LNCaP clone FGC (cell line): ENCODE measurements at places on chromosomes 6 and 20.
A peak's percentile ranks its signal among the peaks of the same experiment; 100 is the strongest.

- no peak for DNase-seq
These were observed 37.6 kb downstream of the RRBP1 start for GRCh38 chr20:17644451-17644850.

GRCh38 chr20:41178904-41179432 lies 41.6 kb downstream of the PLCG1 start:
- no peak for DNase-seq

DNA sequence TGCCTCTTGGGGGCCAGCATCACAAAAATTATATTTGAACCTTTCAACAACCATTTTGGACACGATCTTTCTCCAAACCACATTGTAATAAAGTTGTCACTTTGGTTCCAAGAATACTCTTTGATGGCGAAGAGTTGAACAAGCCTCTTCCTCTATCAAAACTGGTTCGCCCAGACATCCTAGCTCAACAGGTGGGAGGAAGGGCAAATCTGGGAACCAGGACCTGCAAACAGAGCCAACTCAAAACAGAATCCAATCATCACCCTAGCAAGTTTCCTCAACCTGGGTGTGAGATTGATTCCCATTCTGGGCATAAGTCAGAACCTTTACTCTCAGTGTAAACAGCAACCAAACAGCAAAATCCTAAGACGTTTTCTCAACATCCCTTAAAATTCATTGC lies 141.2 kb upstream of the RREB1 start:
- DNase-seq: no peak

GRCh38 chr20:18728870-18729224 lies 84.7 kb upstream of the SCP2D1 start:
- no peak for DNase-seq

DNA sequence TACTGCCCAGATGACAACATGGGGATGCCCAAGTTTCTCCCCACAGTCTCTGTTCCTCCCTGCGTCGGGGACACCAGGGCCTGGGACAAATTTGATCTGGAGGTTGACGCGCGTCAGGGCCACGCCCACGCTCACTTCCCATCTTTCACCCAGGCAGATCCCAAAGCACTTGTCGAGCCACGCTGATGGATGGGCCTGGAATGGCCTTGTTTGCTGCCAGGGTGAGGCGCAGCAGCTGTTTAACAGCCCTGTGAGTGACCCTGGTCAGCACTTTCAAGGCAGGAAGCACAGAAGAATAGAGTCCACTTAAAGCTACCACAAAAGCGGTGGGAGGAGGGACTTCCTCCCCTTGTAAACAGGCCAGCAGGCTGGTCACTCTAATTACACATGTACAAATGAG lies 324.7 kb upstream of the JARID2 start:
- DNase-seq: no peak

DNA sequence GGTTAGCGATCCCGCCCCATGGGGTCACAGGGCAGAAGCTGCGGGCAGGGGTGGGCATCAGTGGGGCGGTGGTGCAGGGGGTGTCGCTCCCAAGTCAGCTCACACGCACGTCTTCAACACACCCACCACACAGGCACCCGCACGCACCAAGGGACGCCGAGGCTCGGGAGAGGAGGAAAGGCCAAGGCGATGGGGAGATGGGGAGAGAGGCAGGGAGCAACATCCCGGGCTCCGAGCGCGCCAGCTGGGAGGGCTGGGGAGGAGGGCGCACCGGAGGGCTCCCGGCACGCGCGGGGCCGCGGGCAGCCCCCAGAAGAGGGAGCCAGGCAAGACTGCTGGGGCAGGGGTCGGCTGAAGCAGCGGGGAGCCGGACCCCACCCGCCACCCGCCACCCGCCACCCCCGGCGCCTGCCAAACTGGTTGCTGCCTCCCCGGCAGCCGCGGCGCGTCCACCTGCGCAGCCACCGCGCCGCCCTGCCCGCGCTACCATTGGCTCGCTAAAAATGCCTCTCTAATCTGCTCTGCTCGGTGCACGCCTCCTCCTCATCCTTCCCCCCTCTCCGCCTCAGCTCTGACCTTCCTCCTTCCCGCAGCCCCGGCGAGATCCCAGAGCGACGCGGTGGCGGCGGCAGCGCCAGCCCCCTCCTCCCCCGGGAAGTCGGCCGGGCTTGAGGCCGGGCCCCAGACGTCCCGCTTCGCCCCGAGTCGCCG lies at the start of gene PACSIN1:
Gene PACSIN1 (plus strand): TSS at position 546 of the 711 bp plus-strand sequence. CDS start 60,230 bp downstream, outside the sequence.
- DNase-seq: peak; percentile 14

GRCh38 chr6:85670573-85670972 lies 27.9 kb upstream of the SYNCRIP start:
- no peak for DNase-seq

DNA sequence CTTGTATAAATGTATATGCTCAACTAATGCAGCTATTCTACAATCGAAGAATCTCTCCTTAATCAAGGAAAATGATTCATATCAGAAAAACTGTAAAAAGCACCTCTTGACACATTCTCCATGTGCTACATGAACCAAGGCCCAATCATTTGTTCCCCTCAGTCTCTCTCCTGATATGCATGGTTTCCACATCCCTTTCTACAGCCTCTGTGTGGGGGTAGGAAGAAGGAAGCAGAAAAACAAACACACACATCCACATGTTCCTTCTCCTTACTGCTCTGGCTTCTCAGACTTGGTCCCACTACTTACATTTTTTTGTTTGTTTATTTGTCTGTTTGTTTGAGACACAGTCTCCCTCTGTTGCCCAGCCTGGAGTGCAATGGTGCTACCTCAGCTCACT lies 510.5 kb downstream of the PRKN start:
- DNase-seq: no peak

DNA sequence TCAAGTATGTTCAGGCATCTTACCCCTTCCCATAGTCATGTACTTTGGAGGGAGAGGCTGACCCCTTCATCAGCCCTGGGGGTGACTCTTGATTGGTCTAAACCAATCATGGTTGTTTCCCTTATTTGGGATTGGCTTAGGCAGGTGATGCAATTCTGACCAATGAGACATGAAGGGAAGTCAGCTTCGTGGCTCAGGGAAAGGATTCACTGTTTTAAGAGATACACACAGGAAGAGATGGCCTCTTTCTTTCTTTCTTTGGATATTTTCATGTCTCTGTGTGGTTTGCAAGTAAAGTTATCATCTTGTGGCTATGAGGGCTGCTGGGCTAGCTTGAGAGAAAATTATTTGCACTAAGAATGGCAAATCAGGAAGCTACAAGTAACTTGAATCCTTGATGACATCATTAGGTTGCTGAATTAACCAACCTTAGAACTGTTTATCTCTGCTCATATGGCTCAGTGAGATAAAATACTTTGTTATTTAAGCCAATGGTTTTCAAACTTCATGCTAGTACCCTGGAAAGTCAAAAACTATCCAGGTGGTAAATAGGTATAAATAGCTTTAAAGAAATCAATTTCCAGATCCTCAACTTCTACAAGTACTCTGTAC lies 144.2 kb upstream of the CENPW start:
- DNase-seq: no peak

DNA sequence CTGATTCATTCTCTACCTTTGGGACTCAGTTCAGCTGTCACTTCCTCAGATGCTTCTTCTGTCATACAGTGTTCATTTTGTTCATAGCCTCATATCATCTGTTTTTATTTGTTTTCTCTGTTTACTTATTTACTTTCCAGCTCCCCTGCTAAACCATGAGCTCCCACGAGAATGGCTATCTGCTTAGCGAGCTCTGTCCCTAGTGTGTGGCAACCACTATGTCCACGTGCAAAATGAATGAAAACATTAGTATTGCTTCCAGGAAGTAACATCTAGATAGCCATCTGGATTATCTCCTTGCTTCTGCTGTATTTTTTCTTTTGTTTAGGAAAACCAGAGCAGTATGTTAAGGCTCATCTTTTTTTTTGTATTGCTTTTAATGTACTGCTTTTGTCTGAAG lies 417.0 kb upstream of the SLC35B3 start:
- no peak for DNase-seq

GRCh38 chr6:156869980-156870398 lies 92.8 kb downstream of the ARID1B start:
- DNase-seq: no peak

DNA sequence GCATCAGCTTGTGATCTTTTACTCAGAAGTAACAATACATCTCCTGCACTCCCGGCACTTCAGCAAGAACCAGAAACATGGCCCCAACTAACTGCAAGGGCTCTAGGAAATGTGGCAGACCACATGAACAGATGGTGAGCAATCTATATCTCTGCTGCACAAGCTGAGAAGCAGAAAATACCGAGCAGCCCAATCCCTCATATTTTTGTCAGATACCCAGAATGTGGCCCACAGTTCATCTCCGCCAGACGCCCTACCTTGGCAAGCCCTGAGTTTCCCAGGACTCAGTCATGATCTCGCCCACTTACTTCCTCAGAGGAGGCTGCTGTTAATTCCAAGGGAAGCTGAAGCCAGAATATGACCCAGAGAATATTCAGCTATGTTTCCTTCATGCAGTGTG lies 63.1 kb upstream of the PHACTR1 start:
- DNase-seq: no peak

- DNase-seq: no peak
These were observed 352.8 kb upstream of the SYNCRIP start for GRCh38 chr6:85995339-85996033.

GRCh38 chr6:9112544-9112943 lies 677.2 kb upstream of the SLC35B3 start:
- no peak for DNase-seq

- no peak for DNase-seq
These were observed 4.2 kb downstream of the TGM3 start for GRCh38 chr20:2300002-2300401.

DNA sequence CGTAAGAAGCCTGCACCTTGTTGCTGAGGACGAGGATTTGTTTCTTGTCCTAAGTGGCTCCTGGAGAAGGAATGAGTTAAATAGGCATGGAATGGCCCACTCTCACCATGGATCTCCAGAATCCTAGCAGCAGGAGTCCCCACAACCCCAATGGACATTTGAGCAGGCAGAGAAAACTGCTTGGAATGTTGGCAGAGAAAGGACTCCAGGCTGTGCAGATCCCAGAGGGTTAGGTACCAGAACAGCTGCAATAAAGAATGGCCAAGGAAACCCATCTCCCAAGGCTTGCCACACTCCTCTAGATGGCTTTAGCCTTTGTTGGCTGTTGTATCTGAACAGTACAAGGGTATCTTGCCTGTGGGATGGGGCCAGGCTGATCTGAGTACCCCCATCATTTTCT lies 1415.7 kb upstream of the ADGRB3 start:
- DNase-seq: no peak

DNA sequence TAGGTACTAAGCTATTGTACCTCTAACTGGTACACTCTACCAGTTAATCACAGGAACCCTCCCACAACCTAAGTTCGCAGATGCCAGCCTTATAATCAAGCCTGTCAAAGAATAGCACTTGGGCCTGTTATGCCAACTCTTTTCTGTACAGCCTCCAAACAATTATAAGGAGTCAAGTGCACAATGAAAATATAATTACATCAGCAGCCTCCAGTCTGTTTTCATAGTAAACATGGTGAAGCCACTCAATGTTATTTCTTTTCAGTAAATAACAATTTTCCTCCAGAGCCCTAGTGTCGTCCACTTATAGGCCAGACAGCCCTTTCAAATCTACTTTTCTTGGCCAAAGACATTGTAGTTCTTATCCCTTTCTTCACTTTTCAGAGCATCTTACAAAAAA lies 82.7 kb upstream of the CARMIL1 start:
- no peak for DNase-seq
